HFFc6 (cell line): ENCODE measurements at places on chromosomes 3 and 15. TPM values are rescaled to one million over a fixed set of nuclear protein-coding genes. Genes with fewer than 3 reads are reported as not detected.
A peak's percentile ranks its signal among the peaks of the same experiment; 100 is the strongest.

Gene SLC28A2
- not detected in 3 replicates for total RNA-seq

Gene CX3CR1
- total RNA-seq = not detected in 3 replicates

Gene TNNC1
- 0.35 to 0.56 TPM (median 0.55 TPM) in 3 replicates for total RNA-seq

Gene CDC25A
- 5.4 to 10.8 TPM (median 8.6 TPM) in 3 replicates for total RNA-seq

Gene GPR149
- not detected in 2 replicates for total RNA-seq

Gene GRAMD2A
- total RNA-seq = not detected in 2 replicates

Gene CCK
- total RNA-seq = not detected in 2 replicates

Gene SCN11A
- total RNA-seq = not detected in 3 replicates

GRCh38 chr15:93862791-93863190 lies 368.6 kb upstream of the MCTP2 start:
- DNase-seq = no peak

DNA sequence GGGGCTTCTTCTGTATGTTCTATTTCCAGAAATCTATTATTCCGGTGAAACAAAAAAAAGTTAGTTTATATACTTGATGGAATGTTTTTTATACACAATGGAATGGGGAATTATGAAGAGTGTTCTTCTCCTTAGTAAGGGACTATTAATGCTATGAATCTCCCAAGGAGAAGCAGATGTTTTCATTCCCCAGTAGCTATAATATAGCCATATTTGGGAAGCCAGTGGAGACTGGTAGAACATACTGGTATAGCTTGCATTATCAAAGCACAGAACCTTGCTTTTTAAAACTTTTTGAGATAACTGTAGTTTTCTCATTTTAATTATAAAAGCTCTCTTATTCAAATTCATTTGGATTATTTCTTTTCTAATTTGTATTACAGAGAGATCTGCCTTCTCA lies 38.3 kb downstream of the ADGRG7 start:
- DNase-seq = no peak

DNA sequence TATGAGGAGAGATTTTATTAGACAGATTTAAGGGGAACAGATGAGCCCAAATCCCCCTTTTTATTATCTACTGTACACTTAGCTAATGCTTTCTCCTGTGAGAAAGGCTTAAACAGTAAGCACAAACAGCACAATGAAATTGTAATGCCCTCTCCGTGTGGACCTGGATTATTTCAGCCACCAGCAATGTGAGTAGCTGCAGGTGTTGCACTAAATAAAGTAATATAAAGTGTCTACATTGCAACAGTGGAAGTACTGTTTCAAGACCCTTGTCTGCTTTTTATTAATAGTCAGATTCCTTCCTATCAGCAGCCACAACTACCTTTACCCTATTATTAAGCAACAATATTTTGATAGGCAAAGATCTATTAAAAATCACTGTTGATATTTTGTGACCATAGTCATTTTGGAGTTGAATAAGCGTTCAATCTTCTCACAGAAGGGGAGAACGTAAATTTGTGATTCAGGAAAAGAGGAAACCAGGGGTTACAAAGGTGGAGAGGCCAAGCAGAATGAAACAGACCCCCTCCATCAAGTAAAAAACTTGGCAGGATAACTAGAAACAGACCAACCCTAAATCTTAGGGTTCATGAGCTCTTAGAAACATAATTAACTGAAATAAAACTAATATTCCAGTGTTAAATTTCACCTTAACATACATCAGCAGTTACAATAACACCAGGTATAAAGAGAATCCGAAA lies 422.6 kb downstream of the MECOM start:
- DNase-seq = no peak

DNA sequence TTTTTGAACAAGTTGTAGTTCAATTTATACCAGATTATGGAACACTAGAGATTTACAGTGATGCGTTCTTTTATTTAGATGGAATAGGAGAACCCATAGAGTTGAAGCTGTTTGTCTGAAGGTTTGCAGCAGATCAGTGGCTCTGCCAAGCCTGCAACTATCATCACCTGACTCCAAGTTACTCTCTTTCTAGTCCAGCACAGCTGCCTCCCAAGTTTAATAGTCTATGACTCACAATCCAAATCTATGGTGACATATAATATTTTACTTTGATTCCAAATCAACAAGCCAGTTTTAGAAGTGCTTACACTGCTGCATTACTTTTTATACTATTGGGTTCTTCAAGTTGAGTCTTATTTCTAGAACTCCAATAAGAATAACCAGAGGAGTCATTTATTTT lies 400.4 kb downstream of the LPP start:
- peak; percentile 26 for DNase-seq

DNA sequence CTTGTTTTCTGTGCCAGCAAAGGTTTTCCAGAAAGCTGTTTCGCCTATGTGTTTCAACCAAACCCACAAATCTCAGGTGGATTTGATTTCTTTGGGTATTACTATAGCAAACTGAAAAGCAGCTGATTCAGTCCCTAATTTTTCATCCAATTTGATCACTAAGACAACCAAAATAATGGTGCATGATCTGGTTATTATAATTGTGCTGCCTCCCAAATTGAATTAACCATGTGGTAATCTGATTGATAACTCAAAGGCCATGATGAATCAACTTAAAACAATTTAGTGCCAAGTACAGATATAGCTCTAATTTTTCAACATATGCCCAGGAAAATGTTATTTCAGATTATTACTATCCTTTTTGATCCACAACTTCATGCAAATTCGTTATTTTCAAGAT lies 30.6 kb downstream of the PRTG start:
- no peak for DNase-seq

GRCh38 chr3:23822559-23822958 lies 16.8 kb downstream of the UBE2E1 start:
- no peak for DNase-seq

GRCh38 chr15:99135194-99135593 lies 30.3 kb downstream of the SYNM start:
- no peak for DNase-seq

DNA sequence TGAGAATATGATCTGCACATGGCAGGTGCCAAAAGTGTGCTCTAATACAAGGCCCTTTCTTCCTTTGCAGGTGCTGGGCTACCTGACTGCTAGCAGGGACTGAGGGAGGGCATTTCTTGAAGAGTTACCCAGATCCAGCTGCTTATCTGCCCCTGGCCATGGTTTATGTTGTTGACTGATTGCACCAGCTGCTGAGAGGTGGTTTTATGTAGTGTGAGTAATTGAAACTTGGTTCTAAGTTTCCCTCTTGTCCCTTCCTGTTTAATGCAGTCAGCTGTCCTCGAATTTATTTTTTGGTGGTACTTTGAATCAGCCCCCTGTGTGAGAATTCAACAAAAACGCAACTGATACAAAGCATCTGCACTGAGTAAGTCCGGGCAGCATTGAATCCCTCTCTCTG lies 288.3 kb upstream of the C2CD4B start:
- DNase-seq = no peak

- no peak for DNase-seq
Observed at GRCh38 chr15:47434596-47434995, 282.7 kb upstream of the SEMA6D start.

DNA sequence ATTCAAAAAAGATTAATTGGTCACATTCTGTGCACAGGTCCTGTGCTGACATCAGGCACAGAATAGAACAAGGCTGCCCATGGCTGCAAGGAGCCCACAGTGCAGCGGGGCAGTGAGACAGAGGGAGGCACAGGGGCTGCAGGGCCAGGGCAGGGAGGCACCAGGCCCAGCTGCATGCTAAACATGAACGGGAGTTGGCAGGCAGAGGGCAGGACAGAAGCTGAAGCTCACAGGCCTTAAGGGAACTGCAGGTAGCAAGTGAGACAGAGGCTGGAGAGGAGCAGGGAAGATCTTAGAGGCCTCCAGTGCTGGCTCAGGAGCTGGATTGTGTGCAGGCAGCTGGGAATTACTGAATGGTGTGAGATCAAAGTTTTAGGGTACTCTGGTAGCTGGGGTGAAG lies 26.2 kb downstream of the IDH3A start:
- no peak for DNase-seq

DNA sequence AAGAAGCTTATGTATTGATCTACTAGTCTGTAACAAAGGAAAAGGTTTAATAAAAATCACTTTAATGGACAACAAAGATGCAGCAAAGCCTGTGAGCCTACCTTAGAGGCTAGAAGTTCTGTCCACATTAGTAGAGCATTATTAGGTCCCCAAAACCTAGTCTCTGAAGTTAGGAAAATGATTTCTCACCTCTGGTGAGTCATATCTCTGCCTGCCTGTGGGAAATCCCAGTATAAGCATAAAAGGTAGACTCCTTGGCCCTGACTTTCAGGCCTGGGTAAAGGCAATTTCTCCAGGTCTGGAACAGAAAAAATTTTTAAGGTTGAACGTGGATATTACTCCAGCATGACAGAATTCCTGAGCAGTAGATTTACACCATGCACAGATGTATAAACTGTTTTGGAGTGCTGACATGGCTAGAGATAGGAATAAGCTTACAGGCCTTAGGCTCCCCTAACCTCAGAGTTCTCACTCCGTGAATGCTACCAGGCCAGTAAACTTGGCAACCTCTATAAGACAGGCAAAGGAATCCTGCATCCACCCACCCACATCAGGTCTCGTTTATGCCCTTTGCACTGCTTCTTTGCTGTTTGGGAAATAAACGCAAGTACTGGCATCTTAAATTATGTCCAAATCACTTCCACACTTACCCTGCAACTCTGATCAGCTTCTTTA lies 104.1 kb downstream of the SERPINI1 start:
- DNase-seq = no peak

- DNase-seq = no peak
Observed at GRCh38 chr3:63295806-63296205, 17.7 kb downstream of the SYNPR start.

- no peak for DNase-seq
Observed at GRCh38 chr3:195777975-195778374, 33.8 kb downstream of the MUC4 start.

DNA sequence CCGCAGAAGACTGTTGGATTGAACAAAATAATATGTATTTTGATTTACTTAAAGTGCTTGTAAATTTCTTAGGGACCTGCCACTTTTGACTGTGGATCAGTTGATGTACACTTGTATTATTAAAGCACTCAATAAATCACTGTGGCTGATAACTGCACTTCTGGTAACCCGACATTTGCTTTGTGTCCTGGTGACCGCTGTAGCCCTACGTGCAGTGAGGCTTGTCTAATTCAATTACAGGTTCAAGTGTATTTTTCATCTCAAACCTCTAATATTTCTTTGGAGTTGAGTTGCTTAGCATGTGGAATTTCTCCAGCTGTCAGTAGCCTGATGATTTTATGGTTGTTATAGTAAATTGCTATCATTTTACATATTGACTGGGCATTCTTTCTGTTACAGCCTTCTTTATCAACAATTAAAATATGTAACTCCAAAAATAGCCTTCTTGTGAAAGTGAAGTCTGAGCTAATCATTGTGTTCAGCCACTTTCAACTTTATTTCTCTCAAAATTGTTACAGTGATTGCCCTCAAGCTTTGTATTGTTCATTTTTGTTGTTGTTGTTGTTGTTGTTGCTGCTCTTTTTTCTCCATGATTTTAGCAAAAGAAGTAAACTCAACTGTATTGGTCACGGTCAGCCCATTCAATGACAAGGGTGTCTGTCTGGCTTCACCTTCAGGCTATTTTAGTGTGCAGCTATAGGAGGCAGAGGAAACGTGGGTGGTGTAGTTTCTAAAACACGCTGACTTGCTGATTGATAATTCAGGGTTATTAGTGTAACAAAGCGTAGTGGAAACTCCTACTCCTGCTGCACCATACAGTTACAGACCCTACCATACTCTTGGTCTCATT lies 215.1 kb upstream of the UBE2E1 start:
- no peak for DNase-seq

GRCh38 chr3:54321520-54321919 lies 199.2 kb downstream of the CACNA2D3 start:
- no peak for DNase-seq

GRCh38 chr3:139062918-139063317 lies 18.2 kb upstream of the PRR23C start:
- DNase-seq = no peak

- DNase-seq = no peak
Observed at GRCh38 chr3:133478624-133479023, 78.8 kb downstream of the BFSP2 start.

GRCh38 chr15:95565016-95565600 lies 765.4 kb upstream of the NR2F2 start:
- DNase-seq = no peak

GRCh38 chr15:76345880-76346668 lies 9.5 kb downstream of the ISL2 start:
- DNase-seq = no peak

DNA sequence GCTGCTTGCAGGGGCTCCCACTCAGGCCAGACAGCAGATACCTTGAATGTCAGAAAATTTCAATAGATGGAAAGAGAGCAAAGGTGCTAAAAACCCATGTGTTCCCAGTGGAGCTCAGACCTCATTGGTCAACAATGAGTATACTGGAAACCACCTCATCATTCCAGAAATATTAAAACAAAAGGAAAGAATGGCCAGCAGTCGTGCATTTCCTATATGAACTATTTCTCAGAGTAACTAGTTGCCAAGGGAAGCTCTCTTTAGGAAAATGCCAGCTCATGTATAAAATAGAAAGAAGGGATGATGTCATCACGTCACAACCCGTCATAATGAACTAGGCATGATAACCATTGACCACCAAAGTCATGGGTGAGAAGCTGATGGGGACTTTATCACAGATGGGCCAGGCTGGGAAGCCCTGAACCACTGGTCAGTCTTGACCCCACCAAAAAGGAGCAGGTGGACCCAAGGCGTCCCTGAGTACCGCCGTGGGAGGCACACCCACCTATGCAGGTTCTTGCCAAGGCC lies 17.5 kb downstream of the DNAJB8 start:
- DNase-seq = no peak

DNA sequence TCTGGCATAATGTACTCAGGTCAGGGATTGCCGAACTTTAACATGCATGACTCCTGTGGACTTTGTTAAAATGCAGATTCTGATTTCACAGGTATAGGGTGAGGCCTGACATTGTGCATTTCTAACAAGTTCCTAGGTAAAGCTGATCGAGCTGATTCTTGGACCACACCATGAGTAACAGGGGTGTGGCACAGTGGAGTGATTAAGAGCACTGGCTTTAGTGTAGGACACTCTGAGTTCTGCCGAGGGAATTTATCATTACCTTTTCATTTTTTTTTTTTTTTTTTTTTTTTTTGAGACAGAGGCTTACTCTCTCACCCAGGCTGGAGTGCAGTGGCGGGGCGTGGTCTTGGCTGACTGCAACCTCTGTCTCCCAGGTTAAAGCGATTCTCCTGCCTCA lies 169.3 kb downstream of the ADAMTS9 start:
- no peak for DNase-seq

DNA sequence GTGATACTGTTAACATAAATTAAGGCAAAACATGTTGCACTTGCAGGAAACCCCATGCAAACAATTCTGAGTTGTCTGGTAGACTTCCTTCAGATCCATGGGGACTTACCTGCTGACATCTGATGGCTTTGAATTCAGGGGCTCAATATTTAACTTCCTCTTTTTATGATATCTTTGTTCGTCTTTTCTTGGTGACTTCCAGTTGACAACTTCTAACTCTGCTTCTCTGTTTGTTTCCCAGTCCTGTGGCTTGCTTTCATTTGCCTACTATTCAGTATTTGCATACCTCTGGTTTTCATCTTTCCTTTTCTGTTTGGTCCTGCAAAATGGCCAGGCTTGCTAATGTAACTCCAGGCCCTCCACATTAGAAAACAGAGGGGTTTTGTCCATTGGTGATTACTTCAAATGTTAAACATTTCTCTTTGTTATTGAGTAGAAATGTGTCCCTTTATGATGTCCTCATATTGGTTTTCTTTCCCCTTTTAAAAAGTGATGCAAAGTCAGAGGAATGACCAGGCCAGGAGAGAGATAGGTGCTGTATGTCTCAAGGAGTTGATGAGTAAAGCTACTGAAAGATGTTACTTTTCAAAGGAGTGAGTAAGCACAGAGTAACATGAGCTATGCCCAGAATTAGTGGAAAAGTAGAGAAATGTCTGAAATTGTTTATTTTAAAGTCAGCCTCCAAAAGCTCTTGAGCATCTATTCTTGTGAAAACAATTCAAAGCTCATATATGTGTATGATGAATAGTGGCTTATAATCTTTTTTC lies 335.9 kb downstream of the LPP start:
- DNase-seq = peak; percentile 76
